ENCODE measurements at places on chromosomes 11 and 22.

DNA sequence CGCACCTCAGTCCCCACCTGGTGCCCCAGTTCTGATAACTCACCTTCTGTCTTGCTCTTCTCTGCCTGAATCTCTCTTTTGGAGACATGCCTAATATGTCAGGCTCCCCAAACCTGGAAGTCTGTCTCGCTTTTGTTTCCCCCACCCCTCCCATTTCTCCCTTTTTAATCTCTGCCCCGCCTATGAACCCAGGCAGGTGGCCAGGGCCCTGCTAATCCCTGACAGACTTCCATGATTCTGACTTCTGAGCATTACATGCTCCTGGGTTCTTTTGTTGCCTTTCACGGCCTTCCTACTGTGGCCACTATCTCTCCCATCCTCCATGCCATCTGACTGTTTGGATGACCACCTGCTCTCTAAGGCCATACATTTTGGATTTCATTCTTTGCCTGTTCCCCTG, 1120.9 kb upstream of the CCDC90B start:
- DNase-seq = no peak

- no peak for DNase-seq
These were observed 30.7 kb downstream of the SHISAL1 start for GRCh38 chr22:44281768-44282637.

DNA sequence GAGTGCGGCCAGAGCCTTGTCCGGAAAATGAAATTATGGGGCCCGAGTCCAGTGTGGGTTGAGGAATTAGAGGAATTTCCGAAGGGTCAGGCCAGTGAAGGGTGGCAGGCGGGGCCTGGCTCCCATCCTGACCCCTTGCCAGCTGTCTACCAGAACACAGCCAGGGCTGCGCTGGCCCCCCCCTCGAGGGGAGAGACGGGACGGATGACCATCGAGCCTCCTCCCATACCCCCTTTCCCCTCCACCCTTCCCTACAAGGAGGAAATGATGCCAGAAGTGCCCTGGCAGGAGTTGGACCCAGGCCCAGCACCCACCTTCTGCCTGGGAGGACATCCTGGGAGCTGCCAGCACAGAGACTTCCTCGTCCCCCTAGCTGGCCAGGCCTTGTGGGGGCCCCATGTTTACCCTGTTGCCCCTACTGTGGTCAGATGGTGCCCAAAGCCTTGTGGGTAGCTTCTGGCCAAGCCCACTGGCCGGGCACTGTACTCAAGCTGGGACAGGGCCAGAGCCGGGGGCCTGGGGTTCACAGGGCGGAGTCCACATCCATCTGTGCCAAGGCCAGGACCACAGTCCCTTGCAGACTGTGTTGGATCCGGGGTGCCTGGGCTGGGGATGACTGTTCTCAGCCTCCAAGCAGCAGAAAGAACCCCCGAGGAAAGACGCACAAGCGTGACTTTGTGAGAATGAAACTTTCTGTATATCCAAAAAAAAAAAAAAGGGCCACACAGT, 20.8 kb downstream of the ARVCF start:
- no peak for DNase-seq

DNA sequence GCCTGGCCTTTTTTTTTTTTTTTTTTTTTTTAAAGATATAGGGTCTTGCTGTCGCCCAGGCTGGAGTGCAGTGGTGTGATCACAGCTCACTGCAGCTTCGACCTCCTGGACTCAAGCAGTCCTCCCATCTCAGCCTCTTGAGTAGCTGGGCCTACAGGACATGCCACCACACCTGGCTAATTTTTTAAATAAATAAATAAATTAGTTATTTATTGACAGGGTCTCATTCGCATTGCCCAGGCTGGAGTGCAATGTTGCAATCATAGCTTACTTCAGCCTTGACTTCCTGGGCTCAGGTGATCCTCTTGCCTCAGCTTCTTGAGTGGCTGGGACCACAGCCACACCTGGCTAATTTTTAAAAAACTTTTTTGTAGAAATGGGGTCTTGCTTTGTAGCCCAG, 10.5 kb downstream of the AP2A2 start:
- no peak for DNase-seq

DNA sequence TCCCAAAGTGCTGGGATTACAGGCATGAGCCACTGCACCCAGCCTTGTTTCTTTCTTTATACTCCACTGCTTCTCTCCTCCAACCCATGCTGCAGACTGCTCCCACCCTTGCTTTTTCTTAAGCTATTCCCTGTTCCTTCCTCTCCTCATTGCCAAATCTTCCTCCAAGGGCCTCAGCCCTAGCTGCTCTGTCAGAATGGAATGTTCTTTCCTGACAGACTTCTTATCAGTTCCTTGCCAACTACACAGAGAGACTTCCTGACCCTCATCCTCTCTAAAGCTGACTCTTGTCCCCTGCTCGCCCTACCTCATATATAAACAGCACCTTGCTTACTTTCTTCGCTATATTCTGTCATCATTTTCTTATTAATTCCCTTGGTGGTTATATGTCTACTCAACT, 16.9 kb upstream of the PIK3C2A start:
- no peak for DNase-seq

GRCh38 chr22:35392357-35392756, 7.6 kb upstream of the MCM5 start:
- DNase-seq = no peak

- no peak for DNase-seq
These were observed 132.2 kb upstream of the SESN3 start for GRCh38 chr11:95363164-95363563.

DNA sequence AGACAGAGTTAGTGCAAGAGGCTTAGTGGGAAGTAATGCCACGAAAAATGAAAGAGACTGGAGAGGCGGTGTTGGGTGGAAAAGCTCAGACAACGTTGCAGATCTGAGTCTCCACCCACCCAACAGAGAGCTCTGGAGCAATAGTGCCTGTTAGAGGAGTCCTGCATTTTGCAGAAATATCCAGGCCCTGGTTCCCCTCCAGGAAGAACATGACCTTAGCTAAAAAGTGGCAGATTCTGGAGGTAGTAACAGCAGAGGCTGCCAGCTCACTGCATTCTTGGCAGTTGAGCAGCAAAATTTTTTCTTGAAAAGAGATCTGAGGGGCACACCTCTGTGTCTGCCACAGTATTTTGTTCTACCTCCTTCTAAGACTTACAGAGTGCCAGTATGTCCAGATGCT, 27.7 kb upstream of the BIRC3 start:
- no peak for DNase-seq

DNA sequence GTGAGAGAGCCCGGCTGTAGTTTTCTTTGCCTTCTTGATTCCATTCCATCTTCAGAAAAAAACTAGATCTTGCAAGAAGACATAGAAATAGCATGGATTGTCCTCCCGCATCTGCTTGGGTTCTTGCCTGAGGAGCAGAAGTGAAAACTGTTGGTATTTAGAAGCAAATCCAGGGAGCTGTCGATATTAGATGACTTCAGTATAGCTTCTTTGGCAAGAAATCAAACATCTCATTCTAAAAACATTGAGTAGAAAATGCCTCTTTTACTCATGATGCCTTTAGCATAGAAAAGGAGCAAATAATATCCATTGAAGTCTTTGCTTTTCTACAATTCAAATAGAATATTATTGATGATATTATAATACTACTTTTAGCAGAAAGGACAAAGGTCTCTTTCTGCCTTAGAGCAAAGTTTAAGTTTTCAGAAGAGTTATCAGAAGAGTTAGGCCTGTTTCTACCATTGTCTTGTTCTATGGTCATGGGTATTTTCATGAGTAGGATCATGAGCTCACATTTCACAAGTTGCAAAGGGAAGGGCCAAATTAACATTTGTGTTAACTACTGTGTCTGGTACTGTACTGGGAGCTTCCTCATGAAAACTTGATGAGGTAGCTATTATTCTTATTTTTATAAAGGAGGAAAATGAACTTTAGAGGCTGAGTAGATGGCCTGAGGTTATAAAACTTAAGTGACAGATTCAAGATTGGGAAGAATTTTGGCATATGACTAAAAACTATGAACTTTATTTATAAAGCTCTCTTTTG, 49.7 kb downstream of the EXT2 start:
- no peak for DNase-seq

DNA sequence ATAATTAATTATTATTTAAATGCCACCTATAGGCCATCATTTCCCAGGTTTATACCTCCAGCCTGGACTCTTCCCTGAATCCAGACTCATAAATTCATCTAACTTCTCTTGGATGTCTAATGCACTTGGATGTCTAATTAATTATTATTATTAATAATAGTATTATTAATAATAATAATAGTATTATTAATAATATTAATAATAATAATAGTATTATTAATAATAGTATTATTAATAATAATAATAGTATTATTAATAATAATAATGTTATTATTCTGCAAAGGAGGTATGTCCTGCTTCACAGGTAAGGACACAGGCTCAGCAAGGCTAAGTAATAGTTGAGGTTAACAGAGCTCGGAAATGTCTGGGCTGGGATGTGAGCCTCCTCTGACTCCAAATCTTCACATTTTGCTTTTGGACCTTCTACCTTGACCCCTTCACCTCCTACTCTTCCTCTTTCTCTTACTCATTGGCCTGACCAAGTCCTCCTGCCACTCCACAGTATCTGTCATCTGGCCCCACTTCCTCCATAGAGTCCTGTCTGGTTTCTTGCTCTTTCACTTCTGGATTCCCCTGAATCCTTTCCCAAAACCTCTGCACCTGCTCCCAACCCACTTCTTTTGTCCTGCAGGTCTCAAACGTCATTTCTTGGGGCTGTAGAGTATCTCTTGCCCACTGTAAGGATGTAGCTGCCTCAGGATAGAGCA, 8.0 kb downstream of the RIBC2 start:
- no peak for DNase-seq

GRCh38 chr11:35746356-35747153, 84.0 kb downstream of the TRIM44 start:
- DNase-seq = no peak

GRCh38 chr11:980438-981357, 55.0 kb downstream of the AP2A2 start:
- DNase-seq = no peak

DNA sequence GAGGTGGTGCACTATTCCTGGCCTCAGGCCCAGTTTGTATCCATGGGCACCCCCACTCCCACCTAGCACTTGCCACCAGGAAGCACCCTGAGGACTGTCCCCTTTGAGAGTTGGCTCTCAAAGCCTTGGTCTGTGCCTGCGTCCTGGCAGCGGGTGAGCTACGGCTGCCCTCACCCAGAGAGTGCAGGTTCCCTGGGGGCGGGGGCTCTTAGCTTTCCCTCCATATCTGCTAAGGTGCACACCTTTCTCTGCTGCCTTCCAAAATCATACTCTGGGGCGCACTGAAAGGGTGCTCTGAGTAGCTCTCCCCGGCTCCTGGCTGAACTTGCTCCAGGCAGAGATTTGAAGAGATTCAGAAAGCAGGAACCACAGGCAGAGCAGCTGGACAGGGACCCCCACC, 7.1 kb downstream of the KCNQ1 start:
- no peak for DNase-seq

DNA sequence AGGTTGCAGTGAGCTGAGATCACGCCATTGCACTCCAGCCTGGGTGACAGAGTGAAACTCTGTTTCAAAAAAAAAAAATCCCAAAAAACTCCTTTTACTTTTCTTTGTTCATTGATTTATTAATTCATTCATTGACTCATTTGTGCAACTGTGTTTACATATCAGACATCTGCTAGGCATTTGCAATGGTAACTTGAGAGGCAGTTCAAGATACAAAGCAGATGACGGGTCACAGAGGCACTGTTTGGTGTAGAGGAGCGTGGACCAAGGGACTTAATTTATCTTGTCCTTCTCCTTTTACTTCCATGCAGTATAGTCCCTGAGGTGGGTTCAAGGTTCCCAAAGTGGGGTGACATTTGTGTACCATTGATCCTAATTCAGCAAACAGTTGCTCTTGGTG, 71.4 kb downstream of the KIAA1671 start:
- DNase-seq = no peak

DNA sequence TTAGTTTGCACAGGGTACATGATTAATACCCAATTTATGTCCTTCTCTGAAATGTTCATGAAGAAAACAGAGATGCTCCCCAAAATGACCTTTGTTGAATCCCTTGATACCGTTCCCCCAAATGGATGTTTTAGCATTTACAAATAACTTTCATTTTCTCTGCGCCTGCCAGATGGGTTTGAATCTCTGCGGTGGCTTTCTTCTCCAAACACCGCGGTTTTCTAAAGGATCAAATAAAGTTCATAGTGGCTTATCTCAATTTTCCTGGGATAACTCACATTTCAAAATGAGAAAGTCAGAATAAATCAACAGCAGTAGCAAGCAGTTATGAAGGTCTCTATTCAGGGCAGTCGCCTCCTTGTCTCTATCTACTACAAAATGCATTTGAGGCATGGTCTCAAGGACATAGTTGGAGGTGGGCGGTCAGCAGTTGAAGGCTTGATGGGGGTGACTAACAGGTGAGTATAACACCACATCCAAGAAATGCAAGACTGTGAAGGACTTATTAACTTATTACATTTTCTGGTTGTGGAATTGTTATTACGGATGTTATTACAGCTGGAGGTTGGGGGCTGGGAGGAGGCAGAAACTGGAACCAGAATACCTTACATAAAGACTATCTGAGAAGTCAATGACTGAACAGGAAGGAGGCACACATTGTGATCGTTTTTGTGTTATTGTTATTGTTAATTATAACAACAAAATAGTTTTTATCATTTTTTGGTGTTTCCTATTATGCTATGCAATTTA, 1513.3 kb downstream of the FAM181B start:
- no peak for DNase-seq

DNA sequence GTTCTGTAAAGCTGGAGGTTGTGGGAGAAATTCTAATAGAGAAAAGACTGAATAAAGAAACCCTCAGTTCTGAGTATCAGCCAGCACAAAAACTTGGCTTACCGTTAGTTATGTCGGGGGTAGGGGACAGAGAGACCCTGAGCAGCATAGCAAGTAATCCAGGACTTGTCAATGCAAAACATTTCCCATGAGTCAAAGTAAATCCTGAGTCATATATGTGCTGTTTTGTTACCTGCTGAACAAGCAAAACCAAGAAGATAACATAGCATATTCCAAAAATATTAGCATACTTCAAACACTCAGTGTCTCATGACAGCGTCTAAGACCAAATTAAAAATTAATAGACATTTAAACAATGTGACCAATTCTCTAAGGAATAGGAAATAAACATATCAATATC, 75.1 kb upstream of the LUZP2 start:
- DNase-seq = no peak

DNA sequence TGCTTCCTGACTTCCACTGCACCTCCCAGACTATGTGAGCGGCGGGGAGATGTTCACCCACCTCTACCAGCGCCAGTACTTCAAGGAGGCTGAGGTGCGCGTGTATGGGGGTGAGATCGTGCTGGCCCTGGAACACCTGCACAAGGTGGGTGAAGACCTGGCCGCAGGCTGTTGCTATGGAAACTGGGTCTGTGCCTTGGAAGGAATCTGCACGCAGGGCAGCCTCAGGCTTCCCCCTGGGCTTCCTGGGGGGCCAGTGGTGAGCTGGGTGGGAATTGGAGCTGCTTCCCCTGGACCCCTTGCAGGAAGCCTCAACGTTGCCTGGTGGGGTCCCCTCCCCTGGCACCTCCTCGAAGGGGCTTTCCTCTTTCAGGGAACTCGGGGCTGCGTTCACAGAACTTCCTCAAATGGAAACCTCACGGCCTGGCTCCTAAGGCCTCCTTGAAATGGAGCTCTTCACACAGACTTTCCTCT, 1.5 kb downstream of the RPS6KA4 start:
- no peak for DNase-seq

GRCh38 chr11:111367411-111368284, 11.4 kb downstream of the POU2AF1 start:
- DNase-seq = no peak
